ENCODE measurements at places on chromosomes 4 and X. TPM values are rescaled to one million over a fixed set of nuclear protein-coding genes. Genes with fewer than 3 reads are reported as not detected.

DNA sequence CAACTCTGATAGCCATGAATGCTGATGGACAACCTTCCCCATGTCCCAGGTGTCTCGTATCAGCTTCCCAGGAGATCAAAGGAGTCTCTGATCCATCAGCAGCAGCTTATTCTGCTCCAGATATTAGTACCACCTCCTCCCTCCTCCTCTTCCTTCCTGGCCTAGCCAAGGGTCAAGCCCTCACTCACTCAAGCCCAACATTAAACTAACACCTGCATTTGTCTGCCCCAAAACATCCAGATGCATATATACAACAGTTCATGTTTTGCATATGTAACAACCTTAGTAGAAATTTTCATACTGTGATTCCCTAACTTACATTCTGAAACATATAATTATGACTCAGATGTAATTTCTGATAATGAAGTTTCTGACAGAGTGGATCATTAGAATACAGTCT is 29.9 kb downstream of the BCLAF3 start:
- DNase-seq, result no peak

- no peak for DNase-seq
Measured at GRCh38 chr4:90443231-90443630, 316.0 kb downstream of the CCSER1 start.

DNA sequence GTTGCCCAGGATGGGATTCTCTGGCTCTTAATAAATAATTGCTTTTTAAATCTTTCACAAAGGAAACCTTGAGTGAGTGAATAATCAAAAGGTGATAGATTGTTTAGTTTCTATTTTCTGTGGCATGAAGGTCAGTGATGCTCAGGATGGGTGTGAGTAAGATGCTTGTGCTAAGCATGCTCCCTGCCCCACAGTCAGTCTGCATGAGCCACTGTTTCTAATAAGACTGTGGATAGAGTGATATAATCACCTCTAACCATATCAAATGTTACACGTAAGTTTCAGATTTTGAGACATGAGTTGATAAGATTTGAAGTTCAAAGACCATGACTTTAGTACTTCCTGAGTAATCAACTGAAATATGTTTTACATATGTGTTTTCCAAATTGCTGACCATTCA is 2.7 kb upstream of the GAGE10 start:
- no peak for DNase-seq

DNA sequence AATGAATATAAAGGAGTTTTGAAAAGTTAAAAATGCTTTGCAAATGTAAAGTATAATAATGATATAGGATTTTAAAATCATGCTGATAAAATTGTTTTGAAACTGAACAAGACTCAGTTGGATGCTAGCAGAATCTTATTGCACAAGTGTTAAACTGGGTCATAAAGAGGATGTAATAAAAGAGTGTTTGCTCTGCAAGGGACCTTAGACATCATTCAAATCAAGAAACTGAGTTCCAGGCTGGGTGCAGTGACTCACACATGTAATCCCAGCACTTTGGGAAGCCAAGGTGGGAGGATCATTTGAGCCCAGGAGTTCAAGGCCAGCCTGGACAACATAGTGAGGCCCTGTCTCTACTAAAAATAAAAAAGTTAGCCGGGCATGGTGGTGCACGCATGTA is 27.5 kb upstream of the DUSP21 start:
- no peak for DNase-seq

- DNase-seq, result no peak
Measured at GRCh38 chrX:154546354-154547244, at the start of gene G6PD. Gene G6PD, minus strand, starts transcription at chrX:154546846. Its CDS starts 691 bp downstream, at chrX:154546155.

DNA sequence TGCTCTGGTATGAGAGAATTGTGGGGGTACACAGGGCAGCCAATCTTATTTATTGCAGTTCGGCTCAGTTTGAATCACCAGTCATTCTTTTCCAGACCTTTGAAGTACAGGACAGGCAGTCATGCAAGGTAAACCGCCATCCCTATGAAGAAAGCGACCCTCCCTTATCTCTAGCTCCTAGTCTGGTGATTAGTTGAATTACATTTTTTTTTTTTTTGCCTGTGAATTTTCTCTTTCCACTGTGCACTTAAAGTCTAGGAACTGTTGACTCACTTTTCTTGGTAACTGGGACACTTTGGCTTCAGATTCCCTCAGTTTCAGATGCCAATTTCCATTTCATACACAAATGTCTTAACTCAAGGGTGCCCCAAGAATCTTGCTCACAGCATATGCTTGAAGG is 82.4 kb upstream of the FAM9C start:
- no peak for DNase-seq

DNA sequence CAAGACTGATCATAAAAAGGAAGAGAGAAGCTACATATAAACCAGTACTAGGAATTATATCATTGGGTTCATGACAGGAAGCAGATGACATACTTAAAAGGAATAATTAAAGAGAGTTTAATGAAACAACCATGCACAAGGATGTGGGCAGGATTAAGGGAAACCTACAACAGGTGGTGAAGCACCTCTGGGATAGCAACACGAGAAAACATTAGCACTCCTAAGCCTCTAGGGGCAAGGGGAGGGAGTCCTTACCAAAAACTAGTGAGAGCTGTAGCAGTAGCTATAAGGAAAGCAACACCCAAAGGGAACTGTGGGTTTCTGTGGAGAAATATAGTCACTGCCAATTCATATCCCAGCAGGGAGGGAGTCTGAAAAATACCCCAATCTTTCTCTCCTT is 7.2 kb upstream of the THOC2 start:
- no peak for DNase-seq

- DNase-seq, result no peak
Measured at GRCh38 chr4:5722328-5722727, 11.3 kb downstream of the EVC start.

DNA sequence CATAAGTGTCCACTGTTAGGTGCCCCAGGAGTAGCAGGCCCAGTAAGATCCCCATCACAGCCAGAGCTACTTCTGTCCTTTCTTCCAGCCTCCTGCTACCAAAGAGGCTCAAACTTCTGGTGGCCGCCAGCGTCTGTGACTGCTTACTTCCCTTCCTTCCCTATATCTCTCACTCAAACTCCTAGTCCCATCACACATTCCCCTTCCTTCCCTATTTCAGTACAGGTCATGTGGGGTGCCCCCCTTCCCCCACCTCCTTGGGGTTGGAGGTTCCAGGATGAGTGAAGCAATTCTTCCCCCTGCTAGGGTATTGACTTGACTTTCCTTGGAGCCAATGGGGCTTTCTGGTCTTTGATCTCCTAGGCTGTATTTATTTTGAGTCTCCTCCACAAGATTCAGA is at the start of gene VSIG4:
TSS of gene VSIG4 (minus strand) at position 137 of the 400 bp plus-strand sequence. CDS start at position 55, 82 bp downstream.
- DNase-seq, result no peak

- no peak for DNase-seq
Measured at GRCh38 chrX:24838629-24839028, 144.9 kb downstream of the POLA1 start.

- DNase-seq, result no peak
Measured at GRCh38 chr4:6200922-6201362, 593 bp upstream of the JAKMIP1 start.

DNA sequence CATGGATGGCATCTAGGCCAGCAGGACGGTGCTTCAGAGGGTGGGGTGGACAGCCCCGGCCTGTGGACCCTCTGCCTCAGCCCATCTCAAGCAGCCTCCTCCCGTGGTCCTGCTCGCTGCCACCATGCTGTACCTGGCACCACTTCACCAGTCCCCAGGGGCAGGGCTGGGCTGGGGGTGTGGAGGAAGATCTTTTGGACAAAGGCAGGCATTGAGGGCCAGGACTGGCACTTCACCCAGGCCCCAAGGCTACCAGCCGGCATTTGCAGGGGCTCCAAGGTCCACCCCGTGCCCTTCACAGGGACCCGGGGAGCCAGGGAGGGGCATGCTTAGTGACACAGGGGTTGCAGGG is 713 bp downstream of the PLXNB3 start:
- DNase-seq, result no peak

DNA sequence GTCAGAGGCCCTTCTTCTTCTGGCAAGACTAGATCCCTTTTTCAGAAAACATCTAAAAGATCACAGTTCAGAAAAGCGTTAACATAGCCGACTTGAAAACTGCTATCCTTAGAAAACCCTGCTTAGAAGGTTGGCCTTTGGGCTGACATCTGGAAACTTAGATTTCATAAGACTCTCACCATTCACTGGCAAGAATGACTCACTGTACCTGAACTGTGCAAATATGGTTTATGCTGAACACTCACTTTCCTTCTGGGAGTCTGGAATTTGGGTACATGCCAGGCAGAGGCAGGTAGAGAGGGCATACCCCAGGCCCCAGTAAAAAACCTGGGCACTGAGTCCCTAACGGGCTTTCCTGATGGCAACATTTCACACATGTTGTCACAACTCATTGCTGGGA is 88.8 kb upstream of the GPC3 start:
- DNase-seq, result no peak

DNA sequence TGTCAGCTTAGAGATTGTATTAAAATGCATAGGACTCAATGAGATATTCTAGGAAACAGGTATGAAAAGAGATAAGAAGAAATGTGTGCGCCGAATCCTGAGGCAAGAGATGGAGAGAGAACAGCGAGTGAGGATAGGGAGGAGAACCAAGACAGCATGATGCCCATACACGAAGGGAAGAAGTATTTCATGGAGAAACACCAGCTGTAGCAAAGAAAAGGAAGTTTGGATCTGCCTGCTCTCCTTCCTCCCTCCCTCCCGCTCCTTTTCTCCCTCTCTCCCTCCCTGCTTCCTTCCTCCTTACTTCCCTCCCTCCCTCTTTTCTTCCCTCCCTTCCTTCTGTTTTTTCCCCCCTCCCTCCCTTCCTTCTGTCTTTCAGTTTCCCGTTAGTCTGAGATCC is 318.6 kb upstream of the TAPT1 start:
- DNase-seq, result no peak

DNA sequence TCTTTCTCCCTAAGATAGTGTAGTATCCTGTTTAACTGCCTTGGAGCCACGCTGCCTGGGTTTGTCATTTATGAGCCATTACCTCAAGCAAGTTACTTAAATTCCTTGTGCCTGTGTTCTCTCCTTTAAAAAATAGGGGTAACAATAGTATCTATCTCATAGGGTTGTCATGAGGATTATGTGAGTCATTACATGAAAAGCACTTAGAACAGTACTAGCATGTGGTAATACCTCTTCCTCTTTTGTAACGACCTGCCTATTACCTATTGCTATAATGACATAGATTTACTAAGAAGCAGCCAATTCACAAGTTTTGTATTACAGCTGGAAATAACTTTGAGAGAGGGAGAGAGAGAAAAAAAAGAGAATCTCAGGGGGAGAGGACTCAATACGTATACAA is 834.7 kb downstream of the RAPGEF2 start:
- DNase-seq, result no peak

- no peak for DNase-seq
Measured at GRCh38 chrX:46404774-46405173, 140.4 kb downstream of the ZNF674 start.

- DNase-seq, result no peak
Measured at GRCh38 chr4:12439633-12440305, 1011.1 kb upstream of the HS3ST1 start.

DNA sequence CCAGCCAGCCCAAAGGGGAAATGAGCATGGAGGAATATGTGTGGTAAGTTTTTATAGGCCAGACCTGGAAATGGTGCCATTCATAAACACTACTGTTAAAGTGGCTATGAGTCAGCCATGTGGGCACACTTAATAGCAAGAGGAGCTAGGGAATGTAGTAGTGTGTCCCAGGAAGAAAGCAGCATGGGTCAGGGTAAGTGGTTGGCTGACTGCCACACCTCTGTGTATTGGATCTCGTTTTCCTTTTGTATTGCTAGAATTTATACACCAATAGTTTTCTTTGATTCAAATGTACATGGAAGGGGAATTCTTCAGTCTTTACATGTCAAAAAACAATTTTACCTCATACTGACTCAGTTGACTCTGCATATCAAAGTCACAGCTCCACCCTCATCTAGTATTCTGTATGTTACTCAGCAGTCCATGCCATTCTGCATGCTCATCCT is 22.9 kb upstream of the SGMS2 start:
- no peak for DNase-seq

DNA sequence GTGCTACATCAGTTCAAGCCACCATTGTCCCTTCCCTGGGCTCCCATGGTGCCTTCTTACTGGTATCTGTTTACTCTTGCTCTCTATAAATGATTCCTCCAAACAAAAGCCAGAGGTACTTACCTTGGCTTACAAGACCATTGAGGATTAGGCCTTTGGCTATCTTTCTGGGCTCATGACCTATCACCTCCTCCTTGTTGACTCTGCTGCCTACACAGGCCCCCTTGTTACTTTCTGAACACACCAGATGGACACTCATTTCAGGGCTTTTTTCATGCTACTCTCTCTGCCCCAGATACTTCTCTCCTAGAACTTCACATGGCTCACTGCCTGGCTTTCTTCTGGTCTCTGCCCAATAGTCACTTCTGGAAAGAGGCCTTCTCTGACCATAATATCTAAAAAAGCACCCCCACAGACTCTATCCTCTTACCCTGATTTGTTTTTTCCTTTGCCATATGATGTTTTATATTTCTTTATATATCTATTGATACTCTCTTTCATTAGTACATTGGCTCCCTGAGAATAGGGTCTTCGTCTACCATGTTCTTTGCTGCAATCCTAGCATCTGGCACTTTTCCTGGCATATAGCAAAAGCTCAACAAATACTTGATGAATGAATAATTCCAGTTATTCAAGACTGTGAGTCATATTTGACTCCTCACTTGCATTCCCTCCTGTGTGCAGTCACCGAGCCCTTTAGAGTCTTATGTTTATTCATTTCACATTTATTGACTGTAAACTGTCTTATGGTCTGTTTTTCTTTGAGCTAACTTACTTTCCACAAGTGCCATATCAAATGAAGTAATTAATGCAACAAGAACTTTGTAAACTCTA is 27.1 kb upstream of the TAPT1 start:
- DNase-seq, result peak; percentile 55

DNA sequence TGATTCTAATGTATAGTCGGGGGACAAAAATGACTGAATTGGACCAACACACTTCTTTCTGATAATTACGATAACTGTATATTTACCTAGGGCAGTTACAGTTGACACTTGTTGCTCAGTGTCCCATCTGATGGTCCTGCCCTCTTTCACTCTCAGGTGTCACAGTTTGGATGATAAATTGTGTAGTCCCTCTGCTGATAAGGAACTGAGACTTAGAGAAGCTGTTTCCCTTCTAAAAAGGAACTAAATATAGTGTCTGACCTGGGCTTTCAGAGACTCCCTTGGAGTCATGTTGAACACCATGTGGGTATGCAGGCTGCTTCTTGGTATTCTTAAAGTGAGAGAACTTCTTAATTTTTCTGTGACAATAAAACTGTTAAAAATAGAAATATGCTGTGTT is 23.7 kb upstream of the PNPLA4 start:
- no peak for DNase-seq

The SMIM10 gene
- polyA plus RNA-seq, result 8.3 TPM

The SMIM31 gene
- not detected for polyA plus RNA-seq

The TBC1D19 gene
- 25.9 TPM for polyA plus RNA-seq

The MAP3K15 gene
- polyA plus RNA-seq, result 0.38 TPM

The ADGRG4 gene
- polyA plus RNA-seq, result not detected

The CC2D2A gene
- 33.8 TPM for polyA plus RNA-seq

The SGMS2 gene
- 13.3 TPM for polyA plus RNA-seq

The NKX3-2 gene
- not detected for polyA plus RNA-seq
